Pons (tissue), 1 donor: ENCODE measurements at places on chromosomes 3 and 15.
A peak's percentile ranks its signal among the peaks of the same experiment; 100 is the strongest.

- DNase-seq = no peak
Observed at GRCh38 chr3:82939491-82940097, 1178.1 kb upstream of the GBE1 start.

DNA sequence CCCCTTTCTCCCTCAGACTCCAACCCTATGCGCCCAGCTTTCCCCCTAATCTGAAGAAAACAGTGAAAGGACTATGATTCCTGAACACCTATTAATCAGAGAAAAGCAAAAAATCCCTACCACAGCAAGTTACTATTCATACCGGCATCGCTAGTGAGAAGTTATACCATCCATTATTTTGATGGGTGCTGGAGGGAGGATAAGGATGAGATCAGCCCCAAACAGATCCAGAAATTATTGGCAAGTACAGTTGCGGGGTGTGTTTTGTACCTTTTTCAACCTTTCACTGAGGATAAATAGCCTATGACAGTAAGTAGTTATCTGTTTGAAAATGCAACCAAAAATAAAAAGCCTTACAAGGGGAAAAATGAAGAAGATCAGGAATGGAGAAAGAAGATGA lies 59.9 kb upstream of the ADAMTS9 start:
- DNase-seq = no peak

- no peak for DNase-seq
Observed at GRCh38 chr15:69956417-69956816, 141.3 kb downstream of the TLE3 start.

DNA sequence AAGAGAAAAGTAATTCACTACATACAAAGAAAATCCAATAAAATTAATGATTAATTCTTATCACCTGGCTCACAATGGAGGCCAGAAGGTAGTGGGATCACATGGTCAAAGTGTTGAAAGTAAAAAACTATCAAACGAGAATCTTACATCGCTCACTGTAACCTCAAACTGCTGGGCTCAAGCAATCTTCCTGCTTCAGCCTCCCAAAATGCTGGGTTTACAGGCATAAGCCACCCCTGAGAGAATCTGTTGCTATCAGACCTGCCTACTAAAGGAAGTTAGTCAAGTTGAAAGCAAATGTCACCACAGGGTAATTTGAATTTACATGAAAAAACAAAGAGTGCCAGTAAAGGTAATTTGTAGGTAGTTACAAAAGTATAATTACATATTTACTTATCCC lies 103.3 kb downstream of the PCCB start:
- no peak for DNase-seq

DNA sequence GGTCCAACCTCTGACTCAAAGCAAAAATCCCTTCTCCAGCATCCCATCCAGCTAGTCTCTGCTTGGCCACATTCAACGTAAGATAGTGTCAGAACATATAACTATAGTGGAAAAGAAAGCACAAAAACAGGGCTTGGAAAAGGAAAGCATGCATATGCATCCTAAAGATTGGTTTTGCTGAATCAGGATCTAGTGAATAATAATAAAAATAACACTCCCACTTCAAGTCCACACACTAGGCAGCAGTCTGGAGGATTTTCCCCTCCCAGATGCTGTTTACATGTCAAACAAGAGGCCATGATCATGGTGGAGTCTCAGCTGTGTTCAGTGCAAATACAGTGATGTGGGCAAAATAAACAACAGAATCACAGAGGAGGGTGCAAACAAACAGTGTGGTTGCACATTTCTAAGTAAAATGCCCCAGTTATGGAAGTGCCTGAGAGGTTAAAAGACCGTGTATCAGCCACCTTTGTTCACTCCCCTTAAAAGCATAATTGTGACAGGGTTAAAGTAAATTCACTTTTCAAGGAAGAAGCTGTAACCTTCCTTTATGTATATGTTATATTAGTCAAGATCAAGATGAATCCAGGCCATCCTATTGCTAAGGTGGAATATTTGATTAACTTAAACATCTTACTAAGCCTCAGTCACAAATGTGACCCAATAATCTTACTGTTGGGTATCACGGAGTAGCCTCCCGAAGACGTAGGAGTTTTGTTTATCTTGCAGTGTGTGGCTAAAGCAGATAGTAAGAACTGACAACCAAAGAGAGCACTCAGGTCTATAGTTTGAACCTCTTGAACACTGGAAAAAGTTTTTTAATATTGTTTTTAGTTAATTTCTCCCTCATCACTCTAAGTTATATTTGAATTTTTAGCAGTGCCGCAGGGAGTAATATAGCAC lies 424.5 kb downstream of the SOX2 start:
- peak; percentile 20 for DNase-seq

GRCh38 chr3:160919942-160920341 lies 163.9 kb downstream of the PPM1L start:
- no peak for DNase-seq

DNA sequence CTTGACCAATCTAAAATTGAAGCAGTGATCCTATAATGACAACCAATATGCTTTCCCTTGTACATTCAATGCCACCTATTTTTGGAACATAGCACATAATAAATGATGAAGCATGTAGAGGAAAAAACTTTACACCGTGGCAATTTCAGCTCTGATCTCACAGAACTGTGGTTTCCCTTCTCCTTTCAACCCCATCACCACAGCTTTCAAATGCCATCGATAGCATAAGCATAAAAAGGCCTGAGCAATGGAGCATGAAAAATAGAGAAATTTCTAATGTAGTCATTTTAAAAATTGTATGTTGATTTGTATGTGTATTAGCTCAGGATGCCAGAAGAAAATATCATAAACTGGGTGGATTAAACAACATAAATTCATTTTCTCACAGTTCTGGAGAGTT lies 406.0 kb upstream of the TMCO5A start:
- DNase-seq = no peak

DNA sequence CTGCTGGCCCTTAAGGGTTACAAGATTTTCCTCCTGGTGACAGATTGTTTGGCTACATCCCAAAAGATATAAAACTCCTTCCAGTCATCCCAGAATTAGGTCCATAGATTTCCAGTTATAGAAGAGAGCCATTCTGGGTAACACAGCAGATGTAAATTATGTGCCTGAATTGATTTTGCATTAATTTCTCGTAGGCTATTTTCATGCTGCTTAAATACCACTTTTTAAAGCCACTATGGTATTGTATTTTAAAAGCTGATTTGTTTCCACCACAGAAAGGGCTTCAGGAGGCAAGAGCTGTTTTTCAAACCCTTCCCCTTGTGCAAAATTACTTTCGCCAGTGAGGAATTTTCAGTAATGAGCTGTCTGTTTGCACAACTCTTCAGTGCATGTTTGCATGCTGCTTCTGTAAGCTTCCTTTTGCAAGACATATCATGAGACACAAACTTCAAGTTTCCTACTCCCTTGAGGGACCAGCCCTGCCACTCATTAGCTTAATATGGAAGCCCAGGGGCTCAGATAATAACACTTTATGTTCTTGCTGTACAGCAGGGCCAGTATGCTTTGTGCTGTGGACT lies 105.4 kb upstream of the TNIK start:
- no peak for DNase-seq

DNA sequence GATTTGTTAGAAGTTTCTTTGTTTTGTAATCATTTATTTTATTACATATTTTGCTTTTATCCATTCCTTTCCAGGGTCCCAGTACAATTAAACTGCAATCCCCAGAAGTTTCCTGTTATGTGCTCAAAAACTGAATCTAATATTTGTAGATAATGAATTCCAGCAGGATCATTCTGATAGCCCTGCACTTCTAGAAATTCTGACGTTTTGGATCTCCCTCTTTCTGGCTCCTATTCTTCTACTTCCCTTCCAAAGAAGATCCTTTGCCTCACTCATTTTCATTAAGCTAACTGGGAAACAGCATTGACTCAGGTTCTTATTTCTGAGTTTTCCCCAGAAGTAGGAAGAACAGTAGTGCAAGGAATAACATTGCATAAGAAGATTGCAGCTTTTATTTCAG lies 9.9 kb downstream of the P3H2 start:
- DNase-seq = no peak

DNA sequence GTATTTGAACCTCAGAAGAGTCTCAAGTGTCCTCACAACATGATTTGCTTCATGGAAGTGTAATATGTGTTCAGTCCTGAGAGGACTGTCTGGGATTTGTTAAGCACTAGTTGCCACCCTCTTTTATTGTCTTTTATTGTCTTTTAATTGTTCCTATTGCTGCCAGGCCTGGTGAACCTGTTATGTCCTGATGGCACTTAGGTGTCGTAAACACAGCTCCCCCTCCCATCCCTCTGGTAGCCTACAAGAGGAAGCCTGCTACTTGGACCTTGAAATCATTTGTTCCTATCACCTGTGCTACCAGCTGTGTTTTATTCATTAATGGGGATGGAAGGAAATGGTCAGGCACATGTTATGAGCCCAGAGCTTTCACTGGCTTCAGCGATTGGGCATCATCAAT lies 19.3 kb downstream of the CCNB2 start:
- no peak for DNase-seq

- DNase-seq = no peak
Observed at GRCh38 chr3:172397716-172398405, 50.4 kb downstream of the GHSR start.

- DNase-seq = no peak
Observed at GRCh38 chr3:156693166-156693565, 18.8 kb downstream of the TIPARP start.

DNA sequence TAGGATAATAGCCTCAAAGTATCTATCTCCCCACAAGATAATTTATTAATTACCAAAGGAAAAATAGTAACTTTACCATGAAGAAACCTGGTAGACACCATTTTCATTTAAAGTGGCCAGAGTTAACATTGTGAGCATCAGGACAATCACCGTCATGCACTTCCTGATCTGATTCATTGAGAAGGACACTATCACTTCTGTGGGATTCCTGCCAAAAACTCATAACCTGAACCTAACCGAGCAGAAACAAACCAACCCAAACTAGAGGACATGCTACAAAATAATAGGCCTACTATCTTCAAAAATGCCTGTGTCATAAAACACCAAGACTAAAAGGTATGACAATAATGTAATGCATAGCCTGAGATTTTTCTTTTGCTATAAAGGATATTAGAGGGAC lies 39.0 kb downstream of the FSIP1 start:
- no peak for DNase-seq

GRCh38 chr3:155753038-155753639 lies 8.3 kb upstream of the PLCH1 start:
- DNase-seq = no peak

DNA sequence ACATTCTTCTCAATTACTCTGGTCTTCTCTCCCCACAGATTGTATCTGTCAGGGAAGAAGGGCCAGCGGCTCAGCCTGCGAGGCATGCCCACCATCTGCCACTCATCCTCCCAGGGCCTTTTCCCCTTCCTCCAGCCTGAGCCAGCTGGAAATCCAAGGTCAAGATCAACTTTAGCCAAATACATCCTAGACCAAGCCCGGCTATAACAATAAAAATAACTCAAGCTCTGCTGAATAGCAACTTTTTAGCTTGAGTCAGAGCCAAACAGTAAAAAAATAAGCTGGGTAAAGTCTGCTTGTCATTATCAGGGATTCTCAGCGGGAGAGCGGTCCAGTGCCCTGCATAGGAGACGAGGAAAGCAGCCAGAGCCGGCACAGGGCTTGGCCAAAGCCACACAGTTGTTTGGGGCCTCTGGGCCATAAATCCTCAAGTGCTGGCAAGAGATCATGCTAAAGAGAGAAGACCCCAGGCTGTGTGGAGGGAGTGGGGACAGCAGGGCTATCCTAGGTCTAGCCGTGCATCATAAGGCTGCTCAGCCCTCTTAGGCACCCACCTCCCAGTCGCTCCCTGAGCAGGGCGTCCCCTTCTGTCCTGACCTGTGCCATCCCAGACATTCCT lies 76.2 kb upstream of the HERC1 start:
- no peak for DNase-seq

- no peak for DNase-seq
Observed at GRCh38 chr15:75460646-75461045, 9.2 kb upstream of the SIN3A start.

DNA sequence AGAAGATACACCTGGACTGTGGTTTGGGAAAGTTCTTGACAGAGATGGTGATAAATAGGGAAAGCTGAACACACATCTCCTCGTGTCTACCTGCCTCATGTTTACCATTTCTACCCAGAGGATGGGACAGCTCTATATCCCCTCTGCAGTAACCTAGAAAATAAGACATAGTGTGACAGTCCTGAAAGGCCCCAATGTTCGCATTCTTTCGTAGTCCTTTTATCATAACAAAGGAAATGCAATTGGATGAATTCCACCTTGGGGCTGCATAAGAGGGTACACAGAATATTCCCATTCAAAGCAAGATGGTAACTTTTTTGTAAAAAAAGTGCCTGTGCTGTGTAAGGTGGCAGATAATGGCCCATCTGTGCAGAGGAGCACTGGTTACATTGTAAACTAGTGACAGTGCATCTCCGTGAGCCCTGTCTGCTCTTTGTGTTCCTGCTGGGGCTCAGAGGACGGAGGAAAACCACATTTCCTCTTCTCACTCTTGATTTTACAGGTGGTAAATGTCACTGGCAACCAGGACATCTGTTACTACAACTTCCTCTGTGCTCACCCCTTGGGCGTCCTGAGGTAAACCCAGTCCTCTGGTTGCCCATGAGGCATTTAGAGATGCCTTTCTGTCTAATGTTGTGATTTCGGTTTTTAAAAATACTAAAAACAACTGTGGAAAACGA lies 74.3 kb downstream of the SIDT1 start:
- no peak for DNase-seq

GRCh38 chr3:73768524-73769308 lies 144.0 kb upstream of the PDZRN3 start:
- peak; percentile 57 for DNase-seq

GRCh38 chr15:51283026-51283425 lies 55.4 kb downstream of the CYP19A1 start:
- peak; percentile 60 for DNase-seq

DNA sequence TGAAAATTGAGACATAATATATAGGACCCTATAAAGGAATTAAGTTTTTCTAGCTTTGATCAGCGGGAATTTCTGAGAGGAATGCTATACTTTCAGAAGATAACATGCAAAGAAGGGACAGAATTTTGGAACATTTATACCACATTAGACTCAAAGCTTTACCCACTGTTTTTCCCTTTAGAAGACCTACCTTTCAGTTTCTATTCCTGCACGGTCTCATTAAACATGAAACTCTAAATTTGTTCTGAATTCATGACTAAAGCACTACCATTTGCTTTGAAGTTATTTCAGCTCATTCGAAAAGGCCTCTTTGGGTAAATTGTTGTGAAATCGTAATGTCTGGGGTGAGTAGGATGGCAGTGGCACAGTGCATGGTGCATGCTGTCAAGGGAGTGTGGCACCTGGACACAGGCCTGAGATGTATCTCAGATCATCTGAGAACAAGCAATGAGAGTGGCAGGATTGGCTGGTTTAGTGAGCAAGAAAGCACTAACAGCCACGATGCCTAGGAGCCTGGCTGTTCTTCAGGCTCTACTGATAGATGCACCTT lies 42.5 kb downstream of the CHCHD4 start:
- DNase-seq = no peak

GRCh38 chr15:82805994-82806406 lies at the start of gene FSD2:
TSS of gene FSD2 (minus strand) at chr15:82806069. CDS start at chr15:82787390, 18,679 bp downstream.
- DNase-seq = peak; percentile 25

GRCh38 chr15:48721061-48721810 lies 75.7 kb upstream of the FBN1 start:
- no peak for DNase-seq
